Ascending aorta (tissue), 2 donors: ENCODE measurements at places on chromosomes 3 and 15.
A peak's percentile ranks its signal among the peaks of the same experiment; 100 is the strongest.

- DNase-seq, result no peak
These were observed 30.8 kb downstream of the CCDC80 start for GRCh38 chr3:112610121-112610520.

GRCh38 chr3:54519493-54519892 is 397.1 kb downstream of the CACNA2D3 start:
- DNase-seq, result no peak

GRCh38 chr15:99486371-99487336 is 79.1 kb upstream of the MEF2A start:
- DNase-seq, result peak; percentile 89

DNA sequence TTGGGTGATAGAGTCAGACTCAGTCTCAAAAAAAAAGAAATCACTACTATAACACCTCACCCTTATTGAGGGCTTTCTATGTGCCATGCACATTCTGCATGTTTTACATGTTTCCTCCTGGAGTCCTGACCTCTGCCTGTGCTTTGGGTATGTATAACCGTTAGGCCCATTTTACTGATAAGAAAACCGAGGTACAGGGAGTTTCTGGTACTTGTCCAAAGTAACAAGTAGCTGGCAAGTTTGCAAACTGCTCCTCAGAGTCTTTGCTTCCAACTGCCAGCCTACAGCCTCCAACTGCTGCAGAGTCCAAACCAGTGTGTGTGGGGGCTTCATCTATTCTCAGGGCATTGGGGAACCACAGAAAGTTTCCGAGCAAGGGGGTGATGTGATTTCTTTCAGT is 3.7 kb upstream of the GNAI2 start:
- no peak for DNase-seq

DNA sequence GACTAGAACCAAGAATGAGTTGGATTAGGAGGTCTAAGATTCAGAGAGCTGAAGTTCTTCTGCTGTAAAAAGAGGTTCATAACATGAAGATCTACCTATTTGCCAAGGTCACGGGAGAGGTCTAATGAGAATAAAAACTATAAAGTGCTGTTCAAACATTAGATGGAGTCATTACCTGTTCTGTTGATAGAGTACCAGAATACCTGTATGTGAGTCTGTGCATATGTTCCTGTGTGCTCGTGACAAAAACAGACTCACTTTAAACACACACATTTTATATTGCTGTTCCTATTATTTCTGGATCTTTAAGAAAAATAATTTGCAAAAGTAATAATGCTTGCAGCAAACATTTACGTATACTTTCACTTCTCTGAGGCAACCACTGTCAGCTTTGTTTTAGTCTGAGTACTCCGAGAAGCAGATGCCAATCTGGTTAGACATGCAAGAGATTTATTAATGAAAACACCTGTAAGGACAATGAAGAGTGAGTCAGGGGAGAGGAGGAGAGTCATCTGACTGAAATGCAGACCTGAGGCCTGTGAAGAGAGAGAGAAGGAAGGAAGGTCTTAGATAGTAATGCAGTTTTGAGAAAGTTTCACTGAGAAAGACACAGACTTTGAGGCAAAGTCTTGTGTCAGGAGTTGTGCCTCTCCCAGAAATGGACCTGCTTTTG is 221.2 kb downstream of the SQOR start:
- no peak for DNase-seq

DNA sequence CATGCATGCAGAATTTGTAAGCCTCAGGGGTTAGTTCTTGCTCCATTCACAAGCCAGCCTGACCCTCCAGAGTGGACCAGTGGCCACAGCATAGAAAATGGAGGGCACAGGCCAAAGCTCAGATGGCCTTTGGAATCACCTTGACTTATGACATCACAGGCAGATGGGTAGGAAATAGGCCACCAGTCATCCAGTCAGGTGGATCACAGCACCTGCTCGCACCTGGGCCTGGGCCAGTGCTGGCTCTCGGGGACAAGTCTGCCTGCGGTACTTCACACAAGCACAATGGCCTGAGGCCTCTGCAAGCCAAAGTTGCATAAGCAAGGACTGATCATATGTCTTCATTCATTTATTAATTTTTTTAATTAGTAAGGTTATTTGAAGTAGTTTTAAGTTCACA is 39.3 kb downstream of the PPCDC start:
- no peak for DNase-seq

- DNase-seq, result no peak
These were observed 25.9 kb downstream of the CEMIP start for GRCh38 chr15:80804970-80805495.

DNA sequence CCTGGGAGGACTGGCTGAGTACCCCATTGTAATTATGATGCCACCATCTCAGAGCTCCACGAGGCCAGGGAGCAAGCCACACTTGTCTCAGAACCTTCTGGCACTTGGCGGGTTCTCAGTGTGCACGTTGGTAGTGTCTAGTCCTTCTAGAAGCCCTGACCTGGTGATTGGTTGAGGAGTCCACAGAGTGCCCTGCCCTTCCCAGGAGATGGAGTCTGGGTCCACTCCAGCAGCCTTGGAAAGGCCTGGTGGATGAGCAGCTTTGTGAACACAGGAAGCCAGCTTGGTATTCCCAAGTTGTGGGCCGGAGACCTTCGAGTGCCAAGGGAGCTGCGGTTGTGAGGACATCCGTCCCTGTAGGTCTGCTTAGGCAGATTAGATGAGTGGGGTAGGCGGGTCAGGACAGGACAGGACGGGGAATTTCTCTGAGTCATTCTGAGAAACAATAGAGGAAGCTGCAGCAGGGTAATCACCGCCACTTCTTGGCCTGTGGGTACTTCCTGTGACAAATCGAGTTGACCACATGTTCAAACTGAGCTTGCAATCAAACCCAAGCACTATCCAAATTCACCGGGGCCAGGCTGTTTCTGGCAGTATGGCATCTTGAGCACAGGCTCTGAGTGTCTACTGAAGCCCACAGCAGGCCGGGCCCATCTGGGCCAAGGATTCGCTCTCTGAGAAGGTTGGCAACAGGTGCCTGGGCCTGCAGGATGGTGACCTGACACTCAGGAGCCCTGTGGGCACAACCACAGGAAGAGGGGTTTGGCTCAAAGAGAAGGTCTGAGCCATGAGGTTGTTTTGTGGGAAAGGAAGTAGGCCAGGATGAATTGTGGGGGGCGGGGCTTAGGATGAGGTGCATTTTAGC is 71.5 kb upstream of the PLXNA1 start:
- peak; percentile 77 for DNase-seq

DNA sequence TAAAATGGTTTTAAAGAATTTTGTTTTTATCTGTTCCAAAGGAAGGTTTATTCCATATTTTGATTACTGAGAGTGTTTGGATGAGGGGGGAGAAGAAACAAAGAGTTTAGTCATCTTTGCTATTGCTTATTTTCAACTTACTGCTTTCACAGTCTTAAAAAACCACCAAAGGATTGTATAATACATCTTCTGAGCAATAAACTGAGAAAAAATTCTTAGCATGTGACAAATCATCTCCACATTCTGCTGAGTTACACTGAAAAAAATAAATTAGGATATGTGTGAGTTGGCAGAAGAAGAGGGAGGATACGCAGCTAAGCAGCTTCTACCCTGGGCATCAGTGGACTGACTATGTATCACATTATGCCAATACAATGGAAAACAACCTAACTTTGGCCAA is 23.2 kb upstream of the ACTC1 start:
- no peak for DNase-seq

GRCh38 chr3:184780981-184781515 is 30.9 kb upstream of the VPS8 start:
- no peak for DNase-seq
